ENCODE measurements at places on chromosomes 4 and X.

DNA sequence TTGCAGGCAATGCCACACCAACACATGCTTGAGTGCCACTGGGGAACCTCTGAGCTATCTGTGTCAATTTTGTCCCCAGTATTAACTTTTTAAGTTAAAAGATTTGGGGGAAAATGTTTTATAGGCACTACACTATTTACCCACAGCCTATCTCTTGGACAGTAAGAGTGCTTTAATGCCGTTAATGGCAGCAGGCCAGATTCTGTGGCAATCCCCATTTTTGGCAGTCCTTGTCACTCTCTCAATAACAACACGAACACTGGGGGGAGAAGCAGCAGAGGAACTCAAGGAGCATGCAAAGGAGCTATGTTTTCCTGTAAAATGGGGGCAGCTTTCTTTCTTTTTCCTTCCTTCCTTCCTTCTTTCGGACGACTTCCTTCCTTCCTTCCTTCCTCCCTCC lies 168.6 kb downstream of the NSUN7 start:
- peak; percentile 38 for DNase-seq

GRCh38 chr4:118032691-118033090 lies 1.6 kb upstream of the NDST3 start:
- DNase-seq, result peak; percentile 55

DNA sequence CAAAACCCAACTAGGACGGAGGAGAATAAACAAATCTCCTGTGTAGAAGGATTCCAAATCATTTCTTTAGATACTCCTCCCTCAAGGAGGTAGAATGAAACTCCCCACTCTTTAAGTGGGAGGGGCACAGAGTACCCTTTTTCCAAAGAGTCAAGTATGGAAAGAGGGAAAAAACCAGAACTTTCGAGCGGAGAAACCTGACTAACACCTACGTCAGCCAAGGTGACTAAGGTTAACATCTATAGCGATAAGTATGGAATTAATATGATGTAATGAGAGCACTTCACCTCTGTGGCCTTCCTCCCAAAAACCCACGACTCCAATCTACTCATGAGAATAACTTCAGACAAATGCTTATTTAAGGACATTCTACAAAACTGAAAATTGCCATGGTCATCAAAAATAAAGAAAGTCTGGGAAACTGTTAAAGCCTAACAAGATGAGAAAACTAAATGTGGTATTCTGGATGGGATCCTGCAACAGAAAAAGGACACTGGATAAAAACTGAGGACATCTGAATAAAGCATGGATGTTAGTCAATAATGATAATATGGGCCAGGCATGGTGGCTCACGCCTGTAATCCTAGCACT lies 157.0 kb upstream of the MAP3K15 start:
- DNase-seq, result no peak

DNA sequence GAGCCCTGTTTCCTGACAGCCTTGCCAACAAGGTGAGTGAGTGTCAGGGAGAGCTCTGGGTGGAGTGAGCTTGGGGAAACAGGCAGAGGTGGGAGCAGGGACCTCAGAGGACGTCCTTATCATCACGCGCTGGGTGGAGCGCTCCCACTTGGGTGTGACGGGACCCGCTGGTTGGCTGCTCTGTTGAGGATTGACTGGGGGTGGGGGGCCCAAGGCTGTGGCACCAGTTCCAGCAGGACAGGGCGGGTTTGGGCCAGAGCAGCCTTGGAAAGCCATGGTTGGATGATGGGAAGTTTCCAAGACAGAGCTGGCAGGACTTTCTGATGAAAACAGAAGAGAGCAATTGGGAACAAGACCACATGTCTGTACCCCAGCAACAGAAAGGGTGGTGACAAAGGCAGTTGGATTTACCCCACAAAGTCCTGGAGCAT lies 3.0 kb upstream of the PCGF3 start:
- DNase-seq, result no peak

- no peak for DNase-seq
Measured at GRCh38 chrX:17944833-17945497, 83.9 kb upstream of the RAI2 start.

GRCh38 chrX:70171624-70172023 lies 5.7 kb upstream of the DGAT2L6 start:
- DNase-seq, result no peak

GRCh38 chrX:41164449-41164848 lies 79.2 kb downstream of the USP9X start:
- peak; percentile 1 for DNase-seq

GRCh38 chrX:103343105-103343504 lies 13.1 kb downstream of the TCEAL7 start:
- DNase-seq, result peak; percentile 26

DNA sequence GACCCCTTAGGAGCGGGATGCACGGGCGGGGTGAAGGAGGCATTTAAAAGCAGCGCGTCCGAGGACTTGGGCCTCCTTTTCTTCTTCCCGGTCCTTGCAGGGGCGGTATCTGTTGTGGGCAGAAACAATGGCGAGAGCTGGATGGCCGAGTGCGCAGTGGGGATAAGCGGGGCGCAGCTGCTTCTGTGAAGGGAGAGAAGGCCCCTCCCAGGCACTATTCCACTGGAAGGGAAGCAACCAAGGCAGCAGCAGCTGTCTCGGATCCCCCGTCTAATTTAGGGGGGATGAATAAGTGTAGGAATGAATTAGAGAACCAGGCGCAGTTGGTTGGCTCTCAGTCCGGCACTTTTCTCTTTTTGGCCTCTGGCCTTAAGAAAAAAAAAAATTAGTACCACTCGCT lies 995 bp downstream of the SMARCA5 start:
- peak; percentile 30 for DNase-seq

DNA sequence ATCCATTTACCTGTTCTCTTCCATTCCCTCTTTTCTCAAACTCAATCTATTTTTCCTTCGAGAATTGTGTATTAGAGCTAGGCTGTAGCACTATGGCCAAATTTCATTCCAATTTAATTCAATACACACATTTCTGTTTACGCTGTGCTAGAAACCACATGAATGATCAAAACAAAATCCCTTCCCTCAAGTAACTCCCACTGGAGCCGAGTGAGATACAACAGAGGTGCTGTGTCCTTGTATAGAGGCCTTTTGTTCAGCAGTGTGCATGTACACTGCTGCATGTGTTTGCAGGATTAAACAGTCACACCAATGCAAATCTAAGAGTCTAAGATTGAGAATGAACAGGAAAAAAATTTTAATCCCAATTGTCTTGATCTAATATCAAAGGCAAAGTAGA lies 734.2 kb downstream of the RAPGEF2 start:
- DNase-seq, result no peak

GRCh38 chr4:108878806-108879205 lies 116.0 kb upstream of the ETNPPL start:
- no peak for DNase-seq

DNA sequence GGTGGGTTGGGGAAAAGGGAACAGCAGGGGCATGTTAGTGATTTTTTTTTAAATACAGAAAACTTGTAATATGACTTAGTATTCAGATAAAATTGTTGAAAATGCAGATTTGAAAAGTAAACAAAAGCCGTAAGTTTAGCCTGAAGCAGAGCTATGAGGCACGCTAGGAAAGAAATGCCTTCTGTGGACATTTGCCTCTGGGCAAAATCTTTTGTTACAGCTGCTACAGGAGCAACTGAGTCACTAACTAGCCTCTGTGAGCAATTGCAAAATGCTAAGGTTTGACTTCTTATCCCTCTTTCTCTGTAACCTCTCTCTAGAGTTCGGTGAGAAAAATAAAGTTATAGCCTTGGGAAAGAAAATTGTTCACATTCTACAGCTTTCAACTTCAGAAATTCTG lies 350.0 kb downstream of the SLC7A11 start:
- DNase-seq, result no peak

- DNase-seq, result no peak
Measured at GRCh38 chrX:68596871-68597270, 50.6 kb upstream of the STARD8 start.

DNA sequence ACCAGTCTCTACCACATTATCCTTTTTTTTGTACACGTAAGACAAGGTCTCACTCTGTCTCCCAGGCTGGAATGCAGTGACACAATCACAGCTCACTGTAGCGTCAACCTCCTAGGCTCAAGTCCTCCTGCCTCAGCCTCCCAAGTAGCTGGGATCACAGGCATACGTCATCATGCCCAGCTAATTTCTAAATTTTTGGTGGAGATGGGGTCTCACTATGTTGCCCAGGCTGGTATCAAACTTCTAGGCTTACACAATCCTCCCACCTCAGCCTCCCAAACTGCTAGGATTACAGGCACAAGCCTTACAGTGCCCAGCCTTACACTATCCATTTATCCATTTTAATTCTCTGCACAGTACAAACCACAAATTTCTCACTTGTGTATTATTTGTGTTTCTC lies 58.0 kb downstream of the CLOCK start:
- no peak for DNase-seq

GRCh38 chr4:32219306-32220075 lies 1499.3 kb downstream of the PCDH7 start:
- no peak for DNase-seq

DNA sequence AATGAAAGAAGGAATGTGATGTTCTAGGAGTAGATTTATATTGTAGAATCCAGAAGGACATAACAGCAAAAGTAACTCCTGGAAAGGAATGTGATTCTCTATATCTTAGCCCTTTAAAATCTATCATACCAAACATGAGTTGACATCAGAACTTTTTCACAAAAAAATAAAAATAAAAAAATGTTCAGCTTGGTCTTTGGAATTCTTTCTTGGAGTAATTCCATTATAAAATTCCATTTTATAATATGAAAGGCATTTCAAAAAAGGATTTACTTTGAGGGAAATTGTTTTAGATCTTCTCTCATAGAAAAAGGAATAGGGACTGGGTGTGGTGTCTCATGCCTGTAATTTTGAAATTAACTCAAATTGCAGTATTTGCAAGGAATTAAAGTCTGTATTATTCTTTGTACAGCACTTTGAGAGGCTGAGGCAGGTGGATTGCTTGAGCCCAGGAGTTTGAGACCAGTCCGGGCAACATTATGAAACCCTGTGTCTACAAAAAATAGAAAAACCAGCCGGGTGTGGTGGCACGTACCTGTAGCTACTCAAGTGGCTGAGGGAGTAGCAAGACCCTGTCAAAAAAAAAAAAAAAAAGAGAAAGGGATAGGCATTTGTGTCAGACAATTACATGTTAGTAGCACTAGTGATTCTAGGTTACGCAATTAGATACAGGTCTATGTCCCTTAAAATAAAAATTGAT lies 134.9 kb downstream of the SLC4A4 start:
- no peak for DNase-seq

DNA sequence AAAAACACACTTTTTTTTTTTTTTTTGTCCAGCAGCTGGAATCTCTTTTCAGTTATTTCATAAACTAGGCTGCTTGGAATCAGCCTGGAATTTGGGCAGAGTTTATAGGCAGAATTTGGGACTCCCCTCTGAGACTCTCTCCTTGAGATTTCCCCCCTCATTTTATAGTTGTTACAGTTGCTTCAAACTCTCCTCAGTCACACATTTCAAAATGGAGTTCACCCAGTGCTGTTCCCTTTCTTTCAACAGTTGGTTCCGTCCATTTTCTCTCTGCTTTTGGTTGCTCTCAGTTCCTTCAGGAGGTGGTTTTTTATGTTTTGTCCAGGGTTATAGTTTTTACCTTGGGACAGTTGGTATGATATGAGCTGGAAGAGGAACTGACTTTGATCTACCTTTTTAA lies 27.5 kb downstream of the NSD2 start:
- DNase-seq, result no peak

DNA sequence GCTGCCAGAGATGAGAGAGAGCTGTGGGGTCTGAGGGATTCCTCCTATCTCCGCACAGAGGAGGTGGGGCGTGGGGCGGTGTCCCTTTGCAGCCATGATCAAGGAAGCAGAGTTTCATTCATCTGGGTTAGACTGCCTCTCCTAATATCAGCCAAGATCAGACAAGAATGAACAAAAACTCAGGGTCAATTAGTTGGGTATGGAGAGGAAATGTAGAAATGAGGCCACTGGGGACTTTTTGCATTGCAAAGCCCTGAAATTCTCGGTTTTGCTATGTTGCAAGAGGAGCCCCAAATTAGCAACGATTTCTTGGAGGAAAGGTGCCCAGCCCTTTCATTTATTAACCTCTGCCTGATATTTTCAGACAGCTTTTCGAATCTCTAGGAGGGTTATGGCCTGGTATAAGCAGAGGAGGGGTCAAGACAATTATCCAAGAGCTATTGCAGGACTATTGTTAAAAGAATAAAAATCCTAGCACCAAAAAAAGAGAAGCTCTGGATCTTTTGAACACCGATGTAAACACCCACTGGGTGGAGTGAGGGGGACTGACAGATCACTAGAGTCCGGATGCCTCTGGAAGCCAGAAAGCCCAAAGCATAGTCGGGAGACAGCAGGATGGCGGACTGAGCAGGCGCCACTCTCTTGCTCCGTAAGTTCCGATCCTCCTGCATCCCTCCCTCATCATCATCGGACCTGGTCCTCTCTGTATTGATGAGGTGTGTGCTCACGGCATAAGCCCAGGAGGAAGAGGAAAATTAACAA lies 34.4 kb upstream of the ACSL1 start:
- DNase-seq, result no peak

DNA sequence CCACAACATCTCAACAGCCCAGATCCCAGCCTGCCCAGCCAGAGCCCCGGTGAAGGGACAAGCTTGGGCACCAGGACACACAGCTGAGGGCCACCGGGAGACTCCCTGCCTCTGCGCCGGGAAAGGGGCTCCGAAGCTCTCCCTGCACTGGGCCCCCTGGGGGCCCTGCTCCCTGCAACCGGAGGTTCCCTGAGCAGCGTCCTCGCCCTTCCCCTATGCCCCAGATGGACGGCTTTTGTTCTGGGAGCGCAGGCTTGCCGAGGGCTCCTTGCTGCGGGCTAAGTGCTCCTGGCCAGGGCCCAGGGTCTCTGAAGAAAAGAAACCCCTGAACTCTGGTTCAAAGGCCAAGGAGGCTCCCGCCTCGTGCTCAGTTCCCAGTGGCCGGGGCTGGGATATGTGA lies 899 bp upstream of the ZFP92 start:
- DNase-seq, result no peak

GRCh38 chr4:168720396-168720900 lies 223.6 kb downstream of the PALLD start:
- no peak for DNase-seq

DNA sequence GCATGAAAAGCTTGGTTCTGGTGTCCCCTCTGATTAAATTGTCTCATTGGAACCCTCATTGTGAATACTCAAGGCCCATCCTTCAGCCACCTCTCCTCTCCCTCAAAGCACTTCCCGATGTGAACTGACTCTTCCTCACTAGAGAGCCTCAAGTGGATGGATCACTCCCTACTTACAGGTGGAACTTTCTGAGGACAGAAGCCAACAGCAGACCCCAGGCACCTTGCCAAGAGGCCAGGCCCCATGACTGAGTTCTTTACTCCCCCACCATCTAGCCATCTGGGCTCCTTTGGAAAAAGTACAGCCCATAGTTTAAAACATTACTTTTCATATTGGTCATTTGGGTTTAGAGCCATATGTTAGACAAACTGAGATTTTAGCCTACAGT lies 224.1 kb downstream of the SHROOM3 start:
- DNase-seq, result no peak

All from cerebellum (tissue), 4 donors.